ENCODE measurements at places on chromosomes 2 and 18. TPM values are rescaled to one million over a fixed set of nuclear protein-coding genes. Genes with fewer than 3 reads are reported as not detected.

DAW1 gene
- polyA plus RNA-seq: not detected

NCKAP1 gene
- 0.01 TPM for polyA plus RNA-seq

ARHGAP15 gene
- polyA plus RNA-seq: 50.9 TPM

DYNC2LI1 gene
- 4.4 TPM for polyA plus RNA-seq

LRRTM1 gene
- not detected for polyA plus RNA-seq

ADNP2 gene
- polyA plus RNA-seq: 5.6 TPM

SIX3 gene
- polyA plus RNA-seq: not detected

LYG1 gene
- polyA plus RNA-seq: 3.1 TPM

PREB gene
- 70.0 TPM for polyA plus RNA-seq

DES gene
- 2.4 TPM for polyA plus RNA-seq

CNRIP1 gene
- polyA plus RNA-seq: 0.17 TPM

GBX2 gene
- polyA plus RNA-seq: not detected

C2orf80 gene
- not detected for polyA plus RNA-seq
